GM19239 (cell line): ENCODE measurements at places on chromosomes 1 and 21.

DNA sequence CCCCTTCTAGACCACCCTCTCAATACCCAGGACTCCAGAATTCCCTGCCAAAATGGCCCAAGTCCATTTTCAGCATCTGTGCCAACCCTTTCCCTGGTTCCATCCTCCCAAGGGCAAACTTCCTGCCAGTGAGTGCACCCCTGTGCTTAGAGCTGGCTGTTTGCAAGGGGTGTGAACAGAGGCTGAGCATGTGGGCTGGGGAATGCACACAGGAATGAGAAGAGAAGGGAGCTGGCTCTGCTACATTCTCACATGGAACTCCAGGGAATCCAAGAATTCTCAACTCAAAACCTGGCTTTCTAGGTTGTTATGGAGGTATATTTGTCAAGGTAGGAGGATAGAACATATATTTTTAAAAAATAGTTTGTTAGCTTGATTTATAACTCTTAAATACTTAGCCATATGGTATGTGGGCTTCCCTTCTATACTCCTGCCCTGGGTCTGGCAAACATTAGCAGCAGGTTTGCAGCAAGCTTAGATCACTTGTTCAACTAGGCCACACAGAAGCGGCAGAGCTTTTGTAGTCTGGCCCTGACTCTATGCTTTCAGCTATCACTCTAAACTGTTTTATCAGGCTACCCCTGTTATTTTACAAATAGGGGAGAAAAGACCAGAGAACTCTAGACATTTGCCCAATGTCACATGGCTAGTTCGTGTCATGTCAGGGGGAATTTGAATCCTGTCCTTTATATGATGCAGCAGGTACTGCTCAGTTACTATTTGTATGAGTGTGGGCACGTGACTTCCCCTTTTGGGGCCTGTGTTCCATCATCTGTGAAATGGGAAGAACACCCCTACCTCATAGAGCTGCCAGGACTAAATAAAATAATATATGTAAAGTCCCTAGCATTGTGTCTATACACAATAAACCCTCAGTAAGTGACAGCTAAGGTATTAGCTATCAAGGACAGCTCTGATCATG lies 8.1 kb upstream of the STMN1 start:
- no peak for DNase-seq

DNA sequence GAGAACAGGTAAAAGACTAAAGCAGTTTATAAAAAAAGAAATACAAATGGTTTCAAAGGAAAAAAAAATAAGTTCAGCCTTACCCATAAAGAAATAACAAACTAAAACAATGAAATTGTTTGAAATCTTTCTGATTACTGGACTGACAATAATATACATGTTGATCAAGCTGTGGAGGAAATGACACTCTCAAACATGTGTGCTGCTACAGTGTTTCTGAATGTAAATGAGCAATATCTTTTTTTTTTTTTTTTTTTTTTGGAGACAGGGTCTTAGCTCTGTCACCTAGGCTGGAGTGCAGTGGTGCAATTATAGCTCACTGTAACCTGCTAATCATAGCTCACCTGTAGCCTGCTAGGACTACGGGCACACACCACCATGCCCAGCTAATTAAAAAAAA lies 6.5 kb downstream of the EPS15 start:
- DNase-seq: no peak

DNA sequence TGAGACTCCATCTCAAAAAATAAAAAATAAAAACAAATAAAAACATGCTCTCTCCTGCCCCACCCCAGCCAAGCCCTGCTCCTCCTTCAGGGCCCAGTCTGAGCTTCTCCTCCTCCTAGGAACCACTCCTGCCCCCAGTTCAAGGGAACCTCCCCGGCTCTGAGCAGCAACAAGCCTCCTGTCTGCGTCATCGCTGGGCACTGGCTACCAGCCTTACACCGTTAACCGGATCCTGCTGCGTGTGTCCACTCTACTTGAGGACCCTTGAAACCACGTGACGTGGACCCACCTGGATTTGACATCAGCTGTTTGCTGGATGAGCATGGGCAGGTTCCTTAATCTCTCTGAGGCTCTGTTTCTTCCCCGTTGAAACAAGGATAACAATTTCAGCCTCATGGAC lies 1.6 kb upstream of the TAS1R2 start:
- DNase-seq: no peak

DNA sequence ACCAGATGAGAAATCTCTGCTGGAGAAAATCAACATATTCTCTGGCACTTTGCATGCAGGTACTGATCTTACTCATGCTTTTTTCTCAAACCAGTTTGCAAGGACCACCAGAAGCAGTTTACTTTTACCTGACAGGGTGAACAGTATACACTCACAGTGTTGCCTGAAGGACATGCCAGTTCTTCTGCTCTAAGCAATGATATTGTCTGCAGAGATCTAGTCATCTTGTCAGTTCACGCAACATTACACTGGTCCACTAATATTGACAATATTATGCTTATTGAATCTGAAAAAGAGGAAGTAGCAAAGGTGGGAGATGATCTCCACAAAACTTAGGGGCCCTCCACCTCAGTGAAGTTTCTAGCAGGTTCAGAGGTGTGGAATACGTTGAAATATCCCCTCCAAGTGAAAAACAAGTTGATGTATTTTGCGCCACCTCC lies 3.8 kb upstream of the S100B start:
- no peak for DNase-seq

GRCh38 chr1:62385923-62386322 lies 50.9 kb upstream of the USP1 start:
- no peak for DNase-seq

DNA sequence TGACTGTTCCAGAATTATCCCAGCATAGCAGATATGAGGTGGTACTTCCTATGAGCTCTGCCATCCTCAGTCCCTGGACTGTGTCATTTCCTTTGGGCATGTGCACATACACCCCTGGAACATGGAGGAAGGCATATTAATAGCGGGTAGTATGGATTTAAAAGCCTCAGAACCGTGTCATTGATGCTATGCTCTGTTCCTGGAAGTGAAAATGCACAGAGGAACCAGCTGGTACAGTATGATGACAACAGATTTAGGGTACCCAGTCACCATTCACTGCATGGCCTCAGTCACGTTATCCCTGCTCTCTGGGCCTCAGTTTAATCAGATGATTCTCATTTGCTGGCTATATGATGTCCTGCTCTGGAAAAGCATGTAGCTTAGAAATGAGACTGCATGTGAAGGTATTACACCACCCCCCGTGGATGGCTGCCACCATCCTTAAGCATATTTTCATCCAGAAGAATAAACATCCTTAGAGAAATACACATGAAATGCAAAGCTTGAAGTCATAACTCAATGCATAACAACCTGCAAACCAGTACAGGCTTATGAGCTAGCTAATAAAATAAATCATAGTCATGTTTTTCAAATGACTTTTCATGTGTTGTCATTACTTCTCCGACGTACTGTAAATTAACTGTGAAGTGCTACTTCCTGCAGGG lies 37.8 kb downstream of the SETD4 start:
- no peak for DNase-seq
